NB4 (cell line): ENCODE measurements at places on chromosomes 2 and 18.

- DNase-seq, result no peak
These were observed 205.6 kb downstream of the TNS1 start for GRCh38 chr2:217797165-217797564.

GRCh38 chr18:250685-251084 is 17.2 kb downstream of the THOC1 start:
- no peak for DNase-seq

- DNase-seq, result no peak
These were observed 914.8 kb downstream of the DCDC2C start for GRCh38 chr2:4618141-4618540.

DNA sequence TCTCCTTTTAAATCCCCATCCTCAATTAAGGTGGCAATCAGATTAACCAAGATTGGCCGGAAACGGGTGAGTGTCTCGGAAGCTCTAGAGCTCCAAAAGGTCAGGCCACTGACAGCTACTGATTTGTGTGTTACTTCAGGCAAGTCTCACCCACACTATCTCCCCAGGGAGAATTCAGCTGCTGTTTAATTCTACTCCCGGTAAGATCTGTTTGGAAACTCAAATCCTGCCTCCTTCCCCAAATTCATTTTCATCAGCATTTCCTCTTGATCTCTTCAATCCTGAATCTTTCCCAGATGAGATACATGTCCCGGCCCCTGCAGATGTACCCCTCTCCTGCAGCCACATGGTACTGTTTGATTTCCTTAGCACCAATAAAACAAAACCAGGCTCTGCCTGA is 34.9 kb downstream of the EFR3B start:
- DNase-seq, result peak; percentile 16

GRCh38 chr18:75757951-75758350 is 330.4 kb upstream of the SMIM21 start:
- no peak for DNase-seq

- DNase-seq, result no peak
These were observed 100.6 kb upstream of the FN1 start for GRCh38 chr2:215536510-215536909.

DNA sequence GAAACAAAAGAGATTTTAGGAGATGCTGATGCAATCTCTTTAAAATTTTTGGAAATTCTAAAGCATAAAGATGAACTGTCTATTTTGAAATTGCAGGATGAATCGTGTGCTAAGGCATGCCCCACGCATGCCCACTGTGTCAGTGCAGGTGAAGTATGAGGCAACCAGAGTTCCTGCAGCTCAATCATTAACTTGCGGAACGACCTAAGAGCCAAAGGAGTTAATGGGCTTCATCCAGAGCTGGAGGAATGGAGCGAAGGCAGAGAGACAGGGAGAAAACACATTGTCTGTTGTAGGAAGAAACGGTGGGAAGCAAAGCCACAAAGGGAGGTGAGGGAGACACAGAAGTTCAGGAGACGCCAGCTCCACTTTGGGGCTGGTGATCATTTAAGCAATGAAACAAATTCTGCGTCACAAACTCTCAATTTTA is 265.2 kb downstream of the CCDC85A start:
- no peak for DNase-seq
